ENCODE measurements at places on chromosomes 2 and 18.

GRCh38 chr2:95329401-95329800, 32.3 kb downstream of the KCNIP3 start:
- DNase-seq: no peak

DNA sequence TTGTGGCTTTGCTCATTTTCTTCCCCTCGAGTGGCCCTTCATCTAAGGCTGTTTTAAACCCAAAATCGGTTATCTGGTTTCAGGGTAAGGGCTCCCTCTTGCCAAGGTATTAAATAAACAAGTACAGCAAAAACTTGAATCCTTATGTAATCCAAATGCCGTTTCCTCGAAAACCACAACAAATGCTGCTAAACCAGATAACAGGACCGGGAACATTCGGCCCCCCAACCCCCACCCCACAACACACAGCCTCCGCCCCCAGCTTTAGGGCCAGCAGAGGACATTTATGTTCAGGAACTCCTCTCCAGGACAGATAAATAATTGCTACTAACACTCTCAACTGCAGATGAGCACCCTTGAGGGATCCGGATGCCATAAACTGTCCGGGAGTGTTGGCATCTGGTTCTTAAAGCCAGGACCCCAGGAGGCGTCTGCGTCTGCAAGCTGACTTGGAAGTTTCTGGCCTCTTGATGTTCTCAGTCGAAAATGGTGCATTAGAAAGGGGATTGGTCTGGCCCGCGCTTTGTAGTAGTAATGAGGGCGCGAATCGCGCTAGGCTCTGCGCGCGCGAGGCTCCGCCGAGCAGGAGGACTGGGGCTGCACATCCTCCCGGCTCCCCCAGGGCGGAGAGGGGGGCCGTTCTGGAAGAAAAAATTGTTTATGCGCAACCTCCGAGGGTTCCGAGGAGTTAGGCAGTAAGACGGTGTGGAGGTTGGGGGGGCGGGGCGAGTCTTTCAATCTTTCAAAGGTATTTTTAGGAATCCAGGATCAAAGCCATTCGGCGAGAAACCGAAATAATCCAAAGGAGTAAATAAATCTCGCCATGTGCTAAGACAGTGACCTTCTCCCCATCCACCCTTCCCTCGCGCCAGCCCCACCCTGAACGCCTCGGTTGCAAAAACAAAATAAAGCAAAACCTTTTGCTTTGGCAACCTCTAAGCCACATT, 3.9 kb upstream of the ID2 start:
- DNase-seq: no peak

DNA sequence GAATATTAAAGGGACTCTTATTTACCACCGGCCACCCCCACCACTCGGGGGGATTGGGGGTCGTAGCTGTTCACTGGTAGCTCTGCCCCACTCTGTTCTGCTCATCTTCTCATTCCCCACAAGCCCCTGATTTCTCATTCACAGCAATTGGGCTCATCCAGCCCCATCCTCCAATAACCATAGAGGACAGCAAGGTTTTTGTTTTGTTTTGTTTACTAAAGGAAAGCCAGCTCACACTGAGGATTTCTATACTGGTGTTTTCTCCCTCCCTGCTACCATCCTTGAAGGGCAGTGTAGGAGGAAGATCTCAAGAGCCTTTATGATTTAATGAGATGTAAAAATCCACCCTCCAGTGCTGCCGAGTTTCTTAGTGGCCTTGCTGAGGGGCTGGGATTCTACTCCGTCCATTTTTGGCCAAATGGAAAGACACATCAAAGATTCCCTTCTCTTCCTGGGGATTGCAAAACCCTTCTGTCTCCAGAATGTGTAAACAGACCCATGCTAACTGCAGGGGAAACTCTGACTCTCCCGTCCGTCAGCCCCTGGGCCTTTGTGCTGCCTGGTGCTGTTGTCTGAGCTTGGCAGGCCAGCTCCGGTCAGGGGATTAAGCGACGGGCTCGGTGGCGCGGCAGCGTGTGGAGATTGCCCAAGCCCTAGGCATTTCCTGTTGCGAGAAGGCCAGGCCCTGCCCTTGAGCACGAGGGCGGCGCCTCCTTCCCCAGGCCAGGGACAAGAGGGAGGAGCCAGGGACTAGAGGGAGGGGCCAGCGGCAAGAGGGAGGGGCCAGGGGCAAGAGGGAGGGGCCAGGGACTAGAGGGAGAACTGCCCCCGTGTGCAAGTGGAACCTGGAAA, 165.0 kb downstream of the ANTXR1 start:
- DNase-seq: no peak

DNA sequence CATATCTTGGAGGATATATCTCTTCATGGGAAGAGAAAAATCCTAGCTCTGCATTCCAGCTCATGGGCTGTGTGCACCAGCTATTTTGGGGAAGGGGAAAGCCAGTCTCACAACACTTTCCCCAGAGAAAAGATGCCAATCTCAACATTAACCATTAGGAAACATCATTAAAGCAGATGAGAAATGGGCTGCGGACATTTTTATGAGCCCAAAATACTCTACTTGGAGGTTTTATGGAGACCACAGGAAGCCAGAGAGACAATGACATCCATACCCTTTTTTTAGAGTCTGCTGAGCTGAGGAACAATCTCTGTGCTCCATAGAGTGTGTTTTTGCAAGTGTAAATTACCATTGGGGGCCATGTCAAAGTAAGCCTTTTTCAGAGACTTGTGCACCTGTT, 213.7 kb downstream of the TRIB2 start:
- DNase-seq: no peak

- DNase-seq: no peak
Measured at GRCh38 chr2:213723041-213723560, 438.8 kb downstream of the SPAG16 start.

GRCh38 chr18:492451-492850, 8.1 kb downstream of the COLEC12 start:
- no peak for DNase-seq

- DNase-seq: no peak
Measured at GRCh38 chr2:54815148-54815539, 91.7 kb downstream of the EML6 start.

- peak; percentile 66 for DNase-seq
Measured at GRCh38 chr2:235270956-235271355, 222.9 kb upstream of the AGAP1 start.

GRCh38 chr2:183359867-183360266, 235.6 kb downstream of the NUP35 start:
- DNase-seq: no peak

GRCh38 chr2:237350070-237350469, 63.9 kb downstream of the COL6A3 start:
- no peak for DNase-seq

GRCh38 chr2:143034292-143035074, 94.7 kb upstream of the ARHGAP15 start:
- DNase-seq: no peak

DNA sequence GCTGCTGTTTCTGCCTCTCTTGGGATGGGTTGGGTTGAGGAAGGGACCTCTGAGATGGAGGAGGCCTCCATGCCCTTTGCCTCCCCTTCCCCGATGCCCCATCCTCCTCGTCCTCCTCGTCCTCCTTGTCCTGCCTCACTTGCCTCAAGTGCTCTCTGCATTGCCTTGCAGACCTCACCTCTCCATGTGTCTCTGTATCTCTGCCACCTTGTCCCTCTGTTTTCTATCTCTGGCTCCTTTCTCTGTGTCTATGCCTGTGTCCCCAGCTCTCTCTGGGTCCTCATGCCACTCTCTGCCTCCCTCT, 87.5 kb downstream of the MCFD2 start:
- DNase-seq: no peak

- DNase-seq: no peak
Measured at GRCh38 chr18:6621437-6621836, 108.1 kb upstream of the ARHGAP28 start.

DNA sequence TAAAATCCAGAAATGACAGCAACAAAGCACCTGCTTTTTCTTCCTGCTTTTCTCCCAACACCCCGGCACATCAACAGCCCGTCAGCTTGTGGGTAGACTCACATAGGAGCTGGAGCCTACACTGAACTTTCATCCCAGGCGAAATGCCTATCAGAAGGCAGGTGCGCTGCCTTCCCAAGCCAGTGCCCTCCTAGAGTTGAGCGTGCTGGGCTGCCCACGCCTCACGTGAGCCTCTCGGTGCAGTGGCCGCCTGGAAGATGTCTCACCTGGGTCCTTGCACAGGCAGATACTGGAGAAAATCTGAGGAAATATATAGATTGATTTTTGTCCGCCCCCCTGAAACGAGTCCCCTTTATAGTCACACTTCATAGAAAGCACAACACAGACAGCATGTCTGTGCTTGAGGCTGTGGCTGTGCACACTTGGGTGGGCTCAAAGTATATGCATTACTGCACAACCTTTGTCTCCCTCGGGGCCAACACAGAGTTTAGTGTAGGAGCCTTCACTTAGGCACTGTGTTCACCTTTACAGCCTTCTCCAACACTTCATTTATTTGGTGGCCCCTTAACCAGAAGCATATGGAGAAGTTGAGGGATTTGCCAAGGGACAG, 112.5 kb downstream of the SMAD7 start:
- DNase-seq: no peak

GRCh38 chr2:219881851-219882250, 254.4 kb downstream of the SLC4A3 start:
- no peak for DNase-seq

GRCh38 chr2:212147921-212148513, 390.6 kb downstream of the ERBB4 start:
- no peak for DNase-seq
